ENCODE measurements at places on chromosomes 16 and 17. TPM values are rescaled to one million over a fixed set of nuclear protein-coding genes. Genes with fewer than 3 reads are reported as not detected.

GRCh38 chr16:47731252-47731651 is 270.1 kb downstream of the PHKB start:
- DNase-seq, result no peak

DNA sequence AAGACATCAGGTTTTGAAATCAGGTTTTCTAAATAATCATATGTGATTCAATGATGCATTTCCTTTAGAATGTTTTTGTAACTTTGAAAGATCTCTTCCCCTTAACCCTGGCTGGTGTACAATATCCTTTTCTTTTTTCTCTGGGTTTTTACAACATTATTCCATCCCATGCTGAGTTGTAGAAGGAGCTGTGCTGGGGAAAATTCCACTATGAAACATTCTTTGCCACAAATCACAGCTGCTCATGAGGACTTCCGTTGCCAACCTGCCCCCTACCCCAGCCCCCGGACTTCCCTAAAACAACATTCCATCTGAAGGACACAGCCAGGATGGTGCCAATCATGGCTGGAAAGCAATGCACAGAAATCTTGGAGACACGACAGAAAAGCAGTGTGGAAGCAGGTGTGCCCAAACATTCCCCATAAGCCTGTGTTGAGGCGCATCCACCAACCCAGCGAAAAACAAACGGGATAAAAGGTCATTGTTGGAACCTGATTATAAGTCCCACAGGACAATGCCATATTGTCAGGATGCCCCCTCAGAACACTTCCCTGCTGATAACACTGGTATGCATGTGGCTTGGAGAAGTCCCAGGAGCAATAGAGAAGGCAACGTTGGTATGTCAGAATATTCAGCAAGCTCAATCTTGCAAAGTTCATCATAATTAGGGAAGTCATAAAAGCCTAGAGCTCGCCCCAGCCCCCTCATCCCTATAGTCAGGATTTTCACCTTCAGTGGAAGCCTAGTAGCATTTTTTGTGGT is 475.0 kb downstream of the HS3ST3B1 start:
- DNase-seq, result no peak

Gene MYH8
- 1.3 TPM for polyA plus RNA-seq

DNA sequence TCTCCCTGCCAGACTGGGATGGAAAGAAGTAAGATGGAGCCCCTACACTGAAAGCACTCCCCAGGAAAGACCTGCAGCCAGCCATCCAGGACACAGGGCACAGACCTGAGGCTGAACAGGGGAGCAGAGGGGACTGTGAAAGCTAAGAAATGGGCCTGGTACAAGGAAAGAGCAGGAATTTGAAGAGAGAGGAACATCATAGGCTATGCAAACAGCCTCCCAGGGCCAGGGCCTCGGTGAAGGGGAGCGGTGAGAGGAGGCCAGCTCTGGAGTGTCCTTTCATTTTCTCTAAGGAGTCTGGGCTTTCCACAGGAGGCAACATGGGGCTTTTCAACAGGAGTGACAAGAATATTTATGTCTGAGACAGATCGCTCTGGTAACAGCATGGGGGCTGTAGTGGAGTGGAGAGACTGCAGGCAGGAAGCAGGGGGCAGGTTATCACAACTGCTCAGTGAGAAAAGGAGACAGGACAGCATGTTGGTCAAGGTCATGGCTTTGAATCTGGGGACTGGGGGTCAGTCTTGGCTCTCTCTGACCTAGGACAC is 50.1 kb downstream of the TOM1L2 start:
- no peak for DNase-seq

Gene LPO
- polyA plus RNA-seq, result 0.06 TPM

Measured in right renal cortex interstitium (tissue), 3 donors.